ENCODE measurements at places on chromosomes 11 and 22. TPM values are rescaled to one million over a fixed set of nuclear protein-coding genes. Genes with fewer than 3 reads are reported as not detected.

DNA sequence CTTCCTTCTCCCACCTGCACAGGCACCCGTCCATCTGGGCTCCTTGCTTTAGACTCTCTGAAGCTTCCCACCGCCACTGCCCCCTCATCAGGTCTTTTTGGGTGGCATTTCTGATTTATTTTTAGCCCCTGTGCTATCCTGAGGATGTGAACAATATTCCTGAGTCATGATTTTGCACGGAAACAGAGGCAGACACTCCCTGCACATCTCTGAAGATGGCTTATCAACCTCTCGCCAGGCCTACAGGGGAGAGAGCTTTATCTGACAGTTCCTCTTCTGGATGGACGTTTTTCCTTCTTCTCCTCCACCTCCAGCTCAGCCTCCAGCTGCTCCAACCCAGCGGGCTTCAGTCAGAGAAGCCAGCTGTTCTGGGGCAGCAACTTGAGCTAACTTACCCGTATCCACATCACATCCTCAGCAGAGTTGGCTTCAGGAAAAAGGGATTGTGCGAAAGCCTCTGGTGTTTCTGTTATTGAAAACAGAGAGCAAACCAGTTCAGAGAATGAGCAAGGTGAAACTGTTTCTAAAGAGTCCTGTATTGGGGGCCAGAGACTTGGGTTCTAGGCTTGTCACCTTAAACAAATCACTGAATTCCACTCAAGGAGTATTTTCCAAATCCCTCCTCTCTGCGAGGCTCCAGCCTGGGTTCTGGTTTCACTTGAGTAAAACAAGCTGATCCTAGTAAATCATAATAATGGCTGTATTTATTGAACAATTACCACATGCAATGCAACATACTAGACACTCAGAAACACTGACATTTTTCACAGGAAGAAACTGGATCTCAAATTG, 33.1 kb upstream of the ETS1 start:
- no peak overlapping the region for H3K4me3 ChIP-seq
- no peak overlapping the region for H3K27ac ChIP-seq

Gene CXCR5
- total RNA-seq = 0.48 TPM

GRCh38 chr11:129747071-129747470, 68.6 kb upstream of the TMEM45B start:
- no peaks in the 10 kb centered on the region for H3K4me1 ChIP-seq
- DNase-seq = no peak
- no peaks in the 10 kb centered on the region for H3K27me3 ChIP-seq
- no peak overlapping the region for H3K27ac ChIP-seq
- H3K36me3 ChIP-seq = no peaks in the 10 kb centered on the region

- peak overlapping the region; percentile 76 for H3K4me3 ChIP-seq
- H3K27ac ChIP-seq = peak overlapping the region; percentile 98
These were observed 2.7 kb downstream of the NEAT1 start for GRCh38 chr11:65425105-65425970.

Gene AIP
- 64.8 TPM for total RNA-seq
